ENCODE measurements at places on chromosomes 11 and 22. TPM values are rescaled to one million over a fixed set of nuclear protein-coding genes. Genes with fewer than 3 reads are reported as not detected.

The NLRP10 gene
- total RNA-seq: not detected

The SYT8 gene
- total RNA-seq: 9.7 TPM

The DEPDC7 gene
- total RNA-seq: 4.1 TPM

The FAM83F gene
- 3.4 TPM for total RNA-seq

The PSMC3 gene
- 116 TPM for total RNA-seq

The KREMEN1 gene
- total RNA-seq: 38.2 TPM

The VSIG10L2 gene
- total RNA-seq: not detected

The CBLIF gene
- total RNA-seq: not detected

The HEPN1 gene
- not detected for total RNA-seq

The KCNJ1 gene
- not detected for total RNA-seq

The TMEM121B gene
- 7.1 TPM for total RNA-seq

The CD82 gene
- total RNA-seq: 31.1 TPM

The OSM gene
- total RNA-seq: 0.77 TPM

The POU2F3 gene
- total RNA-seq: 0.27 TPM

The CD6 gene
- total RNA-seq: 0.49 TPM

The FXYD6 gene
- total RNA-seq: 103 TPM

The KCNJ5 gene
- total RNA-seq: 4.3 TPM

The MOGAT2 gene
- total RNA-seq: not detected

The SLC16A8 gene
- total RNA-seq: 12.6 TPM

The THAP7 gene
- total RNA-seq: 31.4 TPM

The MMP13 gene
- not detected for total RNA-seq

The RCOR2 gene
- 28.1 TPM for total RNA-seq
